ENCODE measurements at places on chromosomes 5 and 9. TPM values are rescaled to one million over a fixed set of nuclear protein-coding genes. Genes with fewer than 3 reads are reported as not detected.

IFNA16 gene
- total RNA-seq: not detected

- DNase-seq: no peak
- H3K27me3 ChIP-seq: peaks cover 2% of the 10 kb centered on the region
- no peak overlapping the region for H3K27ac ChIP-seq
- peaks cover 16% of the 10 kb centered on the region for H3K4me1 ChIP-seq
These were observed 61.8 kb downstream of the PRKACG start for GRCh38 chr9:68951879-68952659.

- no peak overlapping the region for H3K27ac ChIP-seq
- no peaks in the 10 kb centered on the region for H3K4me1 ChIP-seq
- H3K4me3 ChIP-seq: no peak overlapping the region
- no peaks in the 10 kb centered on the region for H3K27me3 ChIP-seq
These were observed 12.4 kb upstream of the CDH18 start for GRCh38 chr5:20000416-20000815.

HTR1A gene
- 0.13 TPM for total RNA-seq

DNA sequence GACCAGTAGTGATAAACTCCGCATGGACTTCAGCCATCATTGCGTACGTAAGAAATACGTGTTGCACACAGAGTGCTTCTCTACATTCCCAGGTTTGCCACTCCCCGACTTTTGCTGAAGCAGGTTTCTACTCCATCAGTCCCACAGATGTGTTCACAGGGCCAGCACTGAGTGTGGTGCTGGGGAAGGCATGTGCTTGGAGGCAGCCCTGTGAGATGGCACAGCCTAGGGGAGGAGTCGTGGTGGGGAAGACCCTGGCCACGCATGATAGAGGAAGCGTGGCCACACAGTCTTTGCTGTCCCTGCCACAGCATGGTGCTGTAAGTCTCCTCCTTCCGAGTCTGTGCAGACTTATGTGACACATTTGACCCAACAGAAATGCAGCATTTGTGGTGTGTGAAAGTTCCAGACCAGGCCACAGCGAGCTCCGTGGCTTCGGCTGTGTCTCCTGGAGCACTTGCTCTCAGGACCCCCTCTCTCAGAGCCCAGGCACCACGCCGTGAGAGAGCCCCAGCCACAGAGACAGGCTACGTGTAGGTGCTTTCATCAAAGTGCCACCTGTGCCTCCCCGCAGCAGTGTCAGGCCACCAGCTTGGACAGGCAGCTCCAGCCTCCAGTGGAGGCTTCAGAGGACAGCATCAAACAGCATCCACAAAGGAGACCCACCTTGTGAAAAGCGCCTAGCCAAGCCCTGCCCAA is 197.8 kb downstream of the AUH start:
- H3K36me3 ChIP-seq: no peaks in the 10 kb centered on the region
- no peaks in the 10 kb centered on the region for H3K27me3 ChIP-seq
- peaks cover 40% of the 10 kb centered on the region for H3K4me1 ChIP-seq
- no peak overlapping the region for H3K4me3 ChIP-seq

DNA sequence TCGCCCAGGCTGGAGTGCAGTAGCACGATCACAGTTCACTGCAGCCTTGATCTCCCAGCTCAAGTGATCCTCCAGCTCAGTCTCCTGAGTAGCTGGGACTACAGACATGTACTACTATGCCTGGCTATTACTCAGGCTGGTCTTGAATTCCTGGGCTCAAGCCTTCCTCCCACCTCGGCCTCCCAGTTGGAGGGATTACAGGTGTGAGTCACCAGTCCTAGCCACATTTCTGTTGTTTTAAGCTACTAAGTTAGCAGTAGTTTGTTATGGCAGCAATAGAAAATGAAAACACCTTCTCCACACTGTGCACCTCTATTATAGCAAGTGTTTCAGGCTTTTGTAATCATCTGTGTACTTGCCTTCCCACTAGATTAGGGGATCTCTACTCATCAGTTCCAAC is 588.9 kb upstream of the TLE4 start:
- no peak overlapping the region for H3K27ac ChIP-seq
- DNase-seq: no peak
- no peak overlapping the region for H3K4me3 ChIP-seq

RASGRF2 gene
- total RNA-seq: 4.5 TPM

- H3K4me3 ChIP-seq: no peak overlapping the region
- H3K4me1 ChIP-seq: no peaks in the 10 kb centered on the region
- DNase-seq: no peak
- H3K36me3 ChIP-seq: peaks cover 65% of the 10 kb centered on the region
- H3K27me3 ChIP-seq: no peaks in the 10 kb centered on the region
- no peak overlapping the region for H3K27ac ChIP-seq
These were observed 91.6 kb downstream of the ZNF462 start for GRCh38 chr9:106954558-106954957.

GRCh38 chr9:112097712-112098688 is 77.1 kb downstream of the SUSD1 start:
- H3K27me3 ChIP-seq: no peaks in the 10 kb centered on the region
- no peaks in the 10 kb centered on the region for H3K4me1 ChIP-seq
- no peak overlapping the region for H3K4me3 ChIP-seq
- H3K27ac ChIP-seq: no peak overlapping the region
- H3K36me3 ChIP-seq: peaks cover 27% of the 10 kb centered on the region
- peak; percentile 57 for DNase-seq

DNA sequence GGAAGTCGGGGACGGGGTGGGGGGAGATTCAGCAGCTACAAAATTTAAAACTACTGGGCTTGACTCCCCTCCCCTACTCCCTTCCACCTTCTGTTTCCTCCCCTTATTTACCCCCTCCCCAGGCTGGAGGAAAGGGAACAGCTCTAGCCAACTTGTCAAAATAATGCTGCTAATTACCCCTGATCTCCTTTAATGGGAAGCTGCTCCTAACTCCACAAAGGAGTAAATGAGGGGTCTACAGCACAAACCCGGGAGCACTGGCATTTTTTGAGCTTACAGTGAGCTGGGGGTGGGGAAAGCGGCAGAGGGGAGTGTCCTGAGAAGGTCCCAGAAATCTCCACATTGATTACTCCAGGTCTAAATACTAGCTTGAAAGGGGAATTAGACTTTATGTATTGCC is 3.1 kb downstream of the PTCH1 start:
- H3K4me3 ChIP-seq: no peak overlapping the region
- H3K4me1 ChIP-seq: peaks cover 38% of the 10 kb centered on the region
- H3K27me3 ChIP-seq: peaks cover 64% of the 10 kb centered on the region
- no peaks in the 10 kb centered on the region for H3K36me3 ChIP-seq

CER1 gene
- 1.0 TPM for total RNA-seq

OR1Q1 gene
- total RNA-seq: not detected

- H3K27ac ChIP-seq: peak overlapping the region; percentile 77
- DNase-seq: no peak
- no peaks in the 10 kb centered on the region for H3K27me3 ChIP-seq
- no peak overlapping the region for H3K4me3 ChIP-seq
- peaks cover 1% of the 10 kb centered on the region for H3K36me3 ChIP-seq
- H3K4me1 ChIP-seq: peaks cover 47% of the 10 kb centered on the region
These were observed 182.2 kb downstream of the MAPKAP1 start for GRCh38 chr9:125524583-125525355.

- H3K27ac ChIP-seq: no peak overlapping the region
- H3K4me3 ChIP-seq: no peak overlapping the region
- peaks cover 2% of the 10 kb centered on the region for H3K4me1 ChIP-seq
These were observed 666.8 kb upstream of the GRAMD2B start for GRCh38 chr5:125756456-125756855.

LAMC3 gene
- 19.5 TPM for total RNA-seq

- DNase-seq: no peak
- peaks cover 2% of the 10 kb centered on the region for H3K36me3 ChIP-seq
- no peak overlapping the region for H3K4me3 ChIP-seq
- H3K27me3 ChIP-seq: peaks cover 18% of the 10 kb centered on the region
These were observed 40.3 kb upstream of the XPA start for GRCh38 chr9:97737429-97737828.

DNA sequence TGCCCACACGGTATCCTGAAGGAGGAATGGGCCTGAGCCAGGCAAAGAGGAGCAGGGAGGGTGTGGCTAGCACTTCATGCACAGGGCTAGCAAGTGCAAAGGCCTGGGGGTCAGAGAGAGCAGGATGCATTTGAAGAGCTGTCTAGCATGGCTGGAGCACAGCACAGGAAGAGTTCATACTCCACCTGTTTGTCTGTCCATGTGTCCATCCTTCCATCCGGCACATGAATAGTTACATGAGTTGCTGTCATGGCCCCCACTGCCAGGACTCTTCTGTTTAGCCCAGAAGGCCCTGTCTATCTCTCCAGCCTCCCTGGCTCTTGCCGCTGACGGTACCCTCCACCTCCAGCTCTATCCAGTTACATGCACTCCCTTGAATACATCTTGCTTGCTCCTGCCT is 17.1 kb downstream of the RGS3 start:
- no peak overlapping the region for H3K4me3 ChIP-seq
- H3K27me3 ChIP-seq: no peaks in the 10 kb centered on the region
- no peaks in the 10 kb centered on the region for H3K36me3 ChIP-seq
- H3K4me1 ChIP-seq: peaks cover 4% of the 10 kb centered on the region
- no peak overlapping the region for H3K27ac ChIP-seq

DNA sequence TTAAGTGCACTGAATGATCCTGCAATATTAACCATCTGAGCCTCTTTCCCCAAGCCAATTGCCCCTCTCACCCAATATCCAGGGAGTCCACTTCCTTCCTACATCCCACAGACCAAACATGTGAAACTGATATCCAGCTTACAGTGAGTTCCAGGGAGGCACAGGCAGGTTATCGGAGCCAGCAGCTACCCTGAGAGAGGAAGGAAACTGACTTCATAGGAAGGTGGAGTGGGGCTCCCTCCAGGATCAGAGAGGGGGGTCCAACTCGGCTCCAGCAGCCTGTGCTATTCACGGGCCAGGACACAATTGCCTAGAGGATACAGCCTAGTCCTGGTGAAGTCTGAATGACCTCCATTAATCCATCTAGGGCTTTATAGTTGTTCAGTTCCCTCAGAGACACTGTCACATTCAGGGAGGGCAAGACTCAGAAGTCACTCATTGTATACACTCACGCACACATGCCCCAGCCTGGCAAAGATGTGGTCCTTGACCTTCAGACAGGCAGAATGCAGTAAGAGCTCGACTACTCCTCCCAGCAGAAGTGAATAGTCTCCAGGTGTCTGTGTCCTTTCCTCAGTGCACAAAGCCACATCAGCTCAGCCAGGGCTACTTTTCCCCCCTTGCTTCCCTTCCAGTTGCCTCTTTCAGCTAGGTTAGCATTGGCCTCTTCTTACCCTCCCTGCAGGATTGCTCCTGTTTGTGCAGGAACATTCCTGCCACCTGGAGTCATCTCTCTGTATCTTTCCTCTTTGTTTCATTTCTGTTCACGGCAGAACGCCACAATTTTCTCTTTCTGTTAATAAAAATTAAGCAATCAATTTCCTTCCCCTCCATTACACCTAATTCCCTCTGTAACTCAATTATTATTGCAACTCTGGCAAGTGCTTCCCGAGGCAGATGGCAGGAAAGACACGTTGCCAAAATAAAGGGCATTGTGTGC is 501.7 kb downstream of the ARHGEF28 start:
- H3K27me3 ChIP-seq: no peaks in the 10 kb centered on the region
- no peak for DNase-seq
- peaks cover 58% of the 10 kb centered on the region for H3K4me1 ChIP-seq

GRCh38 chr5:131877873-131878272 is 67.6 kb downstream of the MEIKIN start:
- H3K4me1 ChIP-seq: no peaks in the 10 kb centered on the region
- H3K36me3 ChIP-seq: no peaks in the 10 kb centered on the region
- H3K4me3 ChIP-seq: no peak overlapping the region
- no peak for DNase-seq
- H3K27ac ChIP-seq: no peak overlapping the region

DNA sequence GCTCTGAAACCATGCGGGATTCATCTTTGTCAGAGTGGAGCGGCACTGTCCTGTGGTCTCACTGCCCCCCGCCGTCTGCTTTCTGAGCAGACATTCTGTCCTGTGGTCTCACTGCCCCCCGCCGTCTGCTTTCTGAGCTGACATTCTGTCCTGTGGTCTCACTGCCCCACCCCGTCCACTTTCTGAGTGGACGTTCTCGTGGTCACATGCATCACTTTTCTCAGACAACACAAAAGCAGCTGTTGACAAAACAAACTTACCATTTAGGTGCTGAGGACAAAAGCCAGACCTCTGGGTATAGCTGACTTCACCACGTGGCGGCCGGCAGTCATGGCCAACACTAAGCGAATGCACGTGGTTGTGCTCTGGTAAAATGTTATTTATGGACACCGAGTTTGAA is 2.8 kb downstream of the LRRC14B start:
- no peaks in the 10 kb centered on the region for H3K27me3 ChIP-seq
- DNase-seq: no peak
- no peak overlapping the region for H3K27ac ChIP-seq

OR1J2 gene
- not detected for total RNA-seq

DNA sequence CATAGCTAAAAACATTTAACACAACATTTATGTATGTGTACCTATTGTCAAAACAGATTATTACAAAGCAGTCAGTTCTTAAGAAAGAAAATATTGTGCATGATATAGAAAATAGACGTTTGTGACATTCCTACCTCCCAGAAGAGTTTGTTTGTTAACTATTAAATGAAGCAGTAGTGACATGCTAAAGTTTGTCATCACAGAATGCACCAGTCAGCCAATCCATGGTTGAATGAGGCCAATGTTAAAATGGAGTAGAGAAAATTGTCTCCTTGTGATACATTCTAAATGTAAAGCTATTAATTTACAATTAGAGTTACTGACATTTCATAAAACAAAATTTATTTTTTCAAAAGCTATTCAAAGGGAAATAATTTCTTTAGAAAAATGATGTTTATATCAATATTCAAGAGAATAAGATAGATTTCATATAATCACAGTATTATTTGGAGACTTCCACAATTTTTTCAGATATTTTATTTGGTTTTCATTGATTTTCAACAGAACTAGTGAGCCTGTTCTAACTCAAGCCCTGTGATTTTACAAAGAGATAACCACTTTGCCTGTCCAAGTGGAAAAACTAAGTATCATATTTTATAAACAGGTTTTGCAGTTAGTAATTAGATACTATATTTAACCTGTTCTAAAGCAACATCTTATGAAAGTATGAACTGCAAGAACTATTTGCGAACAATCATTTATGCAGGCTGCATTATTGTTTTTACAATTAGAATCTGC is 176.8 kb downstream of the ISL1 start:
- no peak overlapping the region for H3K4me3 ChIP-seq
- peaks cover 28% of the 10 kb centered on the region for H3K4me1 ChIP-seq
- no peaks in the 10 kb centered on the region for H3K27me3 ChIP-seq

PHF19 gene
- total RNA-seq: 36.0 TPM

- H3K27me3 ChIP-seq: no peaks in the 10 kb centered on the region
- peak overlapping the region; percentile 45 for H3K27ac ChIP-seq
- DNase-seq: no peak
These were observed 4.5 kb downstream of the PDE6A start for GRCh38 chr5:149940077-149940574.

DNA sequence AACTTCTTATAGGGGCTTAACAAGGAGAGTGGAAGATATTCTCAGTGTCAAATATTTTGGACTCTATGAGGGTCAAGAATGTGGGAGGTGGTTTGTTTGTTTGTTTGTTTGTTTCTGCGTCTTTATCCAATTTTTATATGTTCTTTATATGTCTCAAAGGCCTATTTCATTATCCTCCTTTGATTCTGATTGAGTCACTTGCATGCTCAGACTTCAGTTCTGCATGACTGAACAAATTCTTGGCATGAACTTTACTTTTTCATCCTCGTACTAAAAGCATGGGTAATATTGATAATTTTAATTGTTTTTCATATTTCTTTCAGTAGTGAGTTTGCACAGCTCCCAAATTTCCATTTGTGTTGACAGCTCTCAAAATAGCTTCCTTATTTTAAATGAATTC is 19.2 kb upstream of the ERBIN start:
- DNase-seq: no peak
- H3K36me3 ChIP-seq: no peaks in the 10 kb centered on the region
- H3K4me3 ChIP-seq: no peak overlapping the region
- no peak overlapping the region for H3K27ac ChIP-seq
- H3K4me1 ChIP-seq: peaks cover 8% of the 10 kb centered on the region

ENG gene
- total RNA-seq: 8.1 TPM

Data from mesothelial cell of epicardium (in vitro differentiated cells).